HAP-1 (cell line): ENCODE measurements at places on chromosomes 13 and 19.

DNA sequence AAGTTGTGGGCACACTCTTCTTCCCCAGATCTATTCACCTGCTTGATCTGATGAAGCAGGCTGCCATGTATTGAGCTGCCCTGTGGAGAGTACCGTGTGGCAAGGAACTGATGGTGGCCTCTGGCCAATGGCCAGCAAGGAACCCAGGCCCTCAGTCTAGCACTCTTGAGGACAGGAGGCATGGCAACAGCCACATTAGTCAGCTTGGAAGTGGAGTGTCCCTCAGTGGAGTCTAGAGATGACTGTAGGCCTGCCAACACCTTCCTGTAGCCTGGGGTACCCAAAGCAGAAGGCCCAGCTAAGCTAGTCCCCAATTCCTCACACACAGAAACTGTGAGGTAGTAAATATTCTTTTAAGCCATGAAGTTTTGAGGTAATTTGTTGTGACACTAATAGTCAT is 412.5 kb downstream of the DACH1 start:
- DNase-seq, result no peak

GRCh38 chr13:42259515-42259914 is 12.4 kb upstream of the AKAP11 start:
- DNase-seq, result no peak

GRCh38 chr19:6963937-6964336 is 57.3 kb downstream of the MBD3L2B start:
- peak; percentile 3 for DNase-seq

GRCh38 chr19:13116282-13117175 is at the start of gene TRMT1:
TRMT1 (minus strand) TSS chr19:13116740; CDS start chr19:13116399, 341 bp downstream.
- peak; percentile 96 for DNase-seq
